ENCODE measurements at places on chromosomes 4 and X.

- no peak for DNase-seq
Observed at GRCh38 chr4:53189011-53189410, 176.8 kb downstream of the SCFD2 start.

GRCh38 chrX:110442635-110443034 lies 84.0 kb downstream of the RTL9 start:
- peak; percentile 46 for DNase-seq

DNA sequence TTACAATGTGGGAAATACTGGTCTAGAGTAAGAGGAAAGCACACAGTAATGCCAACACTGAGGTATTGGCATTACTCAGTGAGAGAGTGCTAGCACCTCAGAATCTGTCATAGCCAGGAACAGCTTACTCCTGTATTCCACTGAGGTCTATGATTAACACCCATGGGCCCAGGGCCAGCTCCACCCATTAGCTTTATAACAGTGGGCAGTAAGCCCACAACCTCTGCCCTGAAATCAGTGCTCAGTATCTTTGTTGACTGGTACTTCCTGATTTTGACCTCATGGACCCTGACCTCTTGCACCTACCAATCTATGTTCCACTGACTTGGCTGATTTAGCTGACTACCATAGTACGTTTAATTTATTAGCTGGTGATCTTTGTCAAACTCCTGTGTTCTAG lies 56.1 kb downstream of the LANCL3 start:
- no peak for DNase-seq

DNA sequence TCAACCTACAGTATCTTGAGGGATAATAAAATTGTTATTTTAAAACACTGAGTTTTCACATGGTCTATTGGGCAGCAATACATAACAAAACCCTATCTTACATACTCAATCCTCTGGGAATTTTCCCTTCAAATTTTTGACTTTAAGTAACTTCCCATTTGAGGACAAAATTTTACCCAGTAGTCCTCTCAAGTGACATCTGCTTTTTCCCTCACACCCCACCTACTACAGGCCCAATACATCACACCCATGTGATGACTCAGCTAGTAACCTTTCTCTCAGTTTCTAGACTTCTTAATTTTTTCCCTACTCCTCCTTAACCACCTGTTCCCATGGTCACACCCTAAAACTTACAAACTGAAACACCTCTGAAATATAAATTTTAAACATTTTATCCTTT lies 12.2 kb upstream of the RAP1GDS1 start:
- no peak for DNase-seq

GRCh38 chr4:127410201-127410600 lies 222.6 kb upstream of the INTU start:
- no peak for DNase-seq

GRCh38 chrX:153226344-153227185 lies 47.5 kb downstream of the MAGEA1 start:
- DNase-seq: no peak

DNA sequence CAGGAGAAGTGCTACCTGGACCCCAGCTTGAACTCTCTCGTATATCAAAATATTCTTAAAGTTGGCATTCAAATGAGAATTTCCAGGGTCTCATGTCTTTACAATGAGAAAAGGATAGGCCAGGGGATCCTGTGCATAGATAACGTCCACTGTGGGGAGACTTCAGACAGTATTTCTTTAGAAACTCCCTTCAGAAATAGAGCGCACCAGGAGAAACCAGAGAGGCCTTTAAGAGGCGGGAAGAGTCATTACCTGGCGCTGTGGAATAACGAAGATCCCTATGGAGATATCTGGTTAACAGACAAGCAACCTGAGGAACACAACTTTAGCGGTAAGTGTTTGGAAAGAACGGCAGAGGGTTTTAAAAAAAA lies 600 bp downstream of the RADX start:
- DNase-seq: no peak

DNA sequence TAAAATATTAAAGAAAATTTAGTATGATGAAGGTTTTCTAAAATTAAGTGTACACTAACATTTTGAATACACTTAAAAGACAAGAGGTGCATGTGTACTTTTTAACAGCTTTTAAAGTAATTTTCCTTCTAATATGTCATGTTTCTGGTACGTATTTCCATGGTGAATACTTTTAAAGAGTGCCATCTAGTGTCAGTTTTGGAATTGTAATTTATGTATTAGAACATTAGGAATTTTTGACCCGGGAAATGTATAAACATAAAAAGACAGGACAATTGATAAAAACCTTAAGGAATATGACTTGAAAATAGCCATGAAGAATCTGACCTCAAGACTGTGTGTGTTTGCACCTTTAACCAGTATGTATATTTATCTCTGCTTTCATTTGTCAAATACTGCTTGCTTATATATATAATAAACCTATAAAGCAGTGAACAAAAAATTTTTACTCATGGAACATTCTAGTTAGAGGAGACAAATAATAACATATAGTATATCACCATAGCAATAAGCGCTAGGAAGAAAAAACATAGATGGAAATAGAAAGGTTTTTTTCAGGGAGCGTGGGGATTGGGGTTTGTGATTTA lies 7.2 kb downstream of the GSTCD start:
- DNase-seq: peak; percentile 21

DNA sequence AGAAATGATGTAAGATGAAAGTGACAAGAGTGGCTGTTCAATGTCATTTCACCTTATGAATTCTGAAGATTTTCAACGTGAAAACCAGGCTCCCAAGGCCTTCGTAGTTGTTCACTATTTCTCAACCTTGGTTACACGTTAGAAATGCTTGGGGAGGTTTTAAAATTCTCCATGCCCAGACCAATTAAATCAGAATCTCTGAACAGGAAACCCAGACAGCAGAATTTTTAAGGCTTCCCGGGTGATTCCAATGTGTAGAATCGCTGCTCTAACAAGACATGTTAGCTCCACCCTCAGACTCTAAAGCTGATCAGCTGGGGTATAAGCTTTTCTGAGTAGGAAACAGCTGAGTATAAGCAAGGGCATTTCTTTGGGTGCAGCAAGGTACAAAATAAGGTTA lies 160.4 kb upstream of the TET2 start:
- DNase-seq: no peak

DNA sequence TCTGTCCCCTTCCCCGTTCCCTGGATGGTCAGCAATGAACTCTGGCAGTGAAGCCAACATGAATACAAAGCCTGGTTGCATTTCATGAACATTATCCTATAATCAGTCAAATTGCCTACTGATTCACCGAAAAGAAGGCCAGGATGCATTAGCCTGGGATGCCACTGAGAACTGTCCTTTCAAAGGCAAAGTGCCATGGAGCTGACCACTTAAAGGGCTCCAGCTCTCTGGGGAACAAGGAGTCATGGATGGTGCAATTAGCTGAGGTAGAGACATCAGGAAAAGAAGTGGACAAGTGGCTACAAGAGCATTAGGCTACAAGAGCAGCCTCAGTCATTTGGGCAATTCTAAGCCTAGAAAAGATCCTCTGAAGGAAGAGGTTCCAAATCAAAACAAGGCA lies 69.0 kb downstream of the PARM1 start:
- no peak for DNase-seq
